ENCODE measurements at places on chromosomes 12 and 14.

DNA sequence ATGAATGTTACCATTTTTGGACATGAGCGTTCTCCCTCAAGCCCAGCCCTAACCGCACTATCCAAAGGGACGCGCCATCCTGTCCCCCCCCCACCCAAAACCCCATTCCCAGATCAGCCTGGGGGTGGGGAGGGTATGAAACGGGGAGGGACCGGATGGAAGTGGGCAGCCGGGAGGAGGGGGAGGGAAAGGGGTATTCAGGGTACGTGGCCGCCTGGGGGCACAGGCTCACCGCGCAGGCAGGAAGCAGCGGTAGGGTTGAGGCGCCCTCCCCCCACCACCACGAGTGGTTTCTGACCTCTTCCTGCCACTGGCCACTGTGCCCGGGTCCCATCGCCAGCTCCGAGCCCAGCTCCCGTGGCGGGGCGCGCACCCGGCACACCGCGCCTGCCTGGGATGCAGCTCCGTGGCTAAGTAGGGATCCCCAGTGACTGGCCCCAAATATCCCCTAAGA is 1.4 kb downstream of the ACTN1 start:
- no peak for DNase-seq

GRCh38 chr12:4604684-4605193 is 42.7 kb downstream of the DYRK4 start:
- peak; percentile 88 for DNase-seq

- DNase-seq = no peak
Measured at GRCh38 chr14:93742761-93743160, 45.5 kb downstream of the PRIMA1 start.

GRCh38 chr12:124823272-124823970 is 40.2 kb downstream of the SCARB1 start:
- no peak for DNase-seq

GRCh38 chr14:60225265-60225664 is 23.8 kb upstream of the PPM1A start:
- no peak for DNase-seq

DNA sequence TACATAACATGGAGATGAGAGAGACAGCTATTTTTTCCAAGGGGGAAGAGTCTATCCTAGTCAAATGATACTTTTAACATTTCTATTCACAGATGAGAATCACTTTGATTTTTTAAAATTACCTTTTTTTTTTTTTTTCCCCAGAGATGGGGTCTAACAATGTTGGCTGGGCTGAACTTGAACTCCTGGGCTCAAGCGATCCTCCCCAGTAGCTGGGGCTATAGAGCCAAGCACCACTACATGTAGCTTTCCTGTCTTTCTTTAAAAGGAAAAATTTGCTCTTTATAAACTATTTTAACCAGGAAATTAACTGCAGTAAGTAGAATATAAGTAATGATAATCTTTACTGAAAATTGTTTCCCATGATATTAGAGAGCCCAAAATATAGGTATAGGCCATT is 3.3 kb downstream of the PRICKLE1 start:
- DNase-seq = no peak

DNA sequence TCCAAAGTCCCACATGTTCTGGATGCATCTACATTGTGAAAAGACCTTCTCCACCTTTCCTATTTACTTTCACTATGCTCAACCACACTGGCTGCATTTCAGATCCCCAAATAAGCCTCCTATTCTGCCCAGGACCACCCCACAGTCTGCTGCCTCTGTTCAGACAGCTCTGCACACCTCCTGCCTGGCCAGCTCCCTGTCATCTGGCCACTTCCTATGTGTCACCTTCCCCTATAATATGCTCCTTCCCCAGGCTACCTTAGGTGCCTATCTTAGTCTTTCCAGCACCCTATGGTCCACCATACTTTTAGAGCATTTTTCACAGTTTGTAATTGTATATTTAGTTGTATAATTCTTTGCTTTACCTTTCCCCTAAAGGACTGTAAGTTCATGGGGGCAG is 50.5 kb downstream of the IFNG start:
- no peak for DNase-seq

- peak; percentile 89 for DNase-seq
Measured at GRCh38 chr12:25276199-25276937, 25.6 kb upstream of the KRAS start.

DNA sequence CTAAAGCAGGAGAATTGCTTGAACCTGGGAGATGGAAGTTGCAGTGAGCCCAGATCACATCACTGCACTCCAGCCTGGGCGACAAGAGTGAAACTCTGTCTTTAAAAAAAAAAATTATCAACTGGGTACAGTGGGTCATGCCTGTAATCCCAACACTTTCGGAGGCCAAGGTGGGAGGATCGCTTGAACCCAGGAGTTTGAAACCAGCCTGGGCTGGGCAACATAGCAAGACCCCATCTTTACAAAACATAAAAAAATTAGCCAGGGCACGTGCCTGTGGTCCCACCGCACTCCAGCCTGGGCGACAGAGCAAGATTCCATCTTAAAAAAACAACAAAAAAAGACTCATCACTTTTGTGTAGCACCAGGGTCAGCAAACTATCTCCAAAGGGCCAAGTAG is 7.1 kb upstream of the NANOG start:
- DNase-seq = no peak

- DNase-seq = no peak
Measured at GRCh38 chr12:74801625-74802024, 264.0 kb downstream of the ATXN7L3B start.

- no peak for DNase-seq
Measured at GRCh38 chr12:17079251-17079909, 473.4 kb upstream of the LMO3 start.

GRCh38 chr12:27024291-27024690 is 1.9 kb downstream of the MED21 start:
- no peak for DNase-seq

- DNase-seq = no peak
Measured at GRCh38 chr14:33465846-33466700, 484.8 kb downstream of the EGLN3 start.

DNA sequence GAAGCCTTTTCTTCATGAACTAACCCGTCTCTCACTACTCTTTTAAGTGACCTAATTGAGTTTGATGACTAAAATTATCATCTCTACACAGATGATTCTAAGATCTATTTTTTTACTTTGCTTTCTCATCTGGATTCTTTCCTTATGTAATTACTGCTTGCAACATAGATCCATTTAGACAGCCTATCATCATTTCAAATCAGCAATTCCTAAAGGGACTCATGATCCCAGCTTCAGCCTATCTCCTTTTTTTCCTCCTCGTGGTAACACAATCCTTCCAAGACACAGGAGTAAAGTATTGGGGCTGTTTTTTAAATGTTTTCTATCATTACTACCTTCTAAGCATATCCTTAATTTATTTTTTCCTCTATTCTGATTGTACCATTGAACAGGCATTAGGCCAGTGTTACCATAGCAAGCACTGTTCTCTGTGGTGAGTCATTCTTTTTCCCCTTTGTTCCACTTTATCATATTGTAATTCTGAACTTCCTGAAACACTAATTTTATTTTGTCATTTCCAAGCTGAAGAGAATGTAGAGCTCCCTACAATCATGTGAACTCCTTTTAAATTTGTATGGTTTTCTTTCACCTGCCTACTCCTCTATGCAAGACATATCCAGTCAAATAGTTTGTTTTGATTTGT is 190.4 kb upstream of the FAR2 start:
- DNase-seq = no peak

DNA sequence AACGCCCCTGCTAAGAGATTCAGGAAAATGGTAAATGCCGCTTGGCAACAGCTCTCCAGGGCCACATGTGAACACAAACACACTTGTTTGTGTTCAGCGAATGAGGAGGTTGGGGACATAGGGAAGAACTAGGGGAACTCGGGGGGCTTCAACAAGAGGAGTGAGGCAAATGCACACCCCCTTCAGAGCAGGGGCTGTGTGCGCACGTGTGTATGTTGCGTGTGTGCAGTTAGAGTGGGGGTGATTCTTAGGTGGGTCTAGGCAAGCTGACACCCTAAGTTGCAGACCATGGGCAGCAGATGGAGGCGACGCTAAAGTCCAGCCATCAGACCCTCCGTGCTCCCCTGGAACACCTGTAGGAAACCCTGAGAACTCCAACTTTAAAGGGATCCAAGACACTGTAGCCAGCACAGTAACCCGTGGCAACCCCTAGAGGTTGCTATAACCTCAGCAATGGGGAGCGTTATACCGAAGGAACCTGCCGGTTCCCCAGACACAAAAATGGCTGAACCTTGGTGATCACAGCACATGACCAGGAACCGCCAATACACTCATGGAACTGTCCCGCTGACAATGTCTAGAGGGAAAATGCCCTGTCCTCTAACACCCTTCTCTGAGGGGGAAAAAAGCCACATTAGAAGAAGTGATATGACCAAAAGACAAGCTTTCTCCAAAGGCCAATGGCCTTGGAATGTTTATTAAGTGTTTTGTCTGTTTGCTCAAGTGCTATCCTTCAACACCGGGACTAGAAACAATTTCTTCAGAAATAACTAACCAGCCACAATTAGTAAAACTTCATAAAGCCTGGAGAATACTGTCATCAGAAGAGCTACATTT is 86.5 kb upstream of the CEP83 start:
- DNase-seq = peak; percentile 36
